ENCODE measurements at places on chromosomes 11 and 22. TPM values are rescaled to one million over a fixed set of nuclear protein-coding genes. Genes with fewer than 3 reads are reported as not detected.

TRMT2A gene
- total RNA-seq = 45.3 TPM

IFT27 gene
- 16.0 TPM for total RNA-seq

DNA sequence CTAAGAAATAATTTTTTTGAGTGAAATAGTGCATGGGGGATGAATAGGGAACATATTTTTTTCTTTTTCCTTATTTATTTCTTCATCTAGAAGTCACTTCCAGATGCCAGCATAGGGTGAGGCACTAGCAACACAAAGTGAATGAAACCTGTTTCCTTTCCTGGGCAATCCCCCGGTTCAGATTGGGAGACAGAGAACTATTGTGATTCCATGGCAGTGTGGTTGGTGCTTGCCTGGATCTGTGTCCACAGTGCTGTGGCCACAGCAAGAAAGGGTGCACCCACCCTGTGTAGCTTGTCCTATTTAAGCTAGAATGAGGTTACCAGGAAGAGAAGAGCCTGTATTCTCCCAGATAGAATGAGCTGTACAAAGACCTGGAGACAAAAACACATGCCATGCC lies 57.6 kb downstream of the SLC5A1 start:
- no peak for DNase-seq

GRCh38 chr11:43951231-43951630 lies 8.8 kb downstream of the C11orf96 start:
- no peak for DNase-seq

DNA sequence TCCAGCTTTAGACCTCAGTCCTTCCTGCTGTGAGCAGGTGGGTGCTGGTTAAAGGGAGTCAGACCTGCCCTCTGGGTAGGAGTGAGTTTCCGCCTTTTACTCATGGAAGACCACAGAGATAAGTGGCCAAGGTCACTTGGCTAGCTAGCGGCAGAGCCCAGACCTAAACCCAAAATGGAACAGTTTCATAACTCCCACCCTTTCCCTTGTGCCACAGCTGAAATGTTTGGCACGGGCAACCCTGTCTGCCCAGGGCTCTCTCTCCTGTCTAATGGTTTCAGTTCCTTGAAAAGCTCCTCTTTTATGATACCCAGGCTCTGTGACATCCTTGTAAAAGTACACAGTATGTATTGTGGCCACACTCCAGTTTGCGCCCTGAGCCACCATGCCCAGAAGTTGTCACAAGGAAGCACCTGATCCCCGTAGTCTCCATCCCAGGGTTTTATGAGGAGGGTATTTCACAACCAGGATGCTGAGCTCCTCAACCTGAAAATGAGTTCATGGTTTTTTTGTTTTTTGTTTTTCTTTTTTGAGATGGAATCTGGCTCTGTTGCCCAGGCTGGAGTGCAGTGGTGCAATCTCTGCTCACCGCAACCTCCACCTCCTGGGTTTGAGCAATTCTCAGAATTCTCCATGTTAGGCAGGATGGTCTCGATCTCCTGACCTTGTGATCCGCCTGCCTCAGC lies 5.1 kb downstream of the MB start:
- DNase-seq = peak; percentile 49

GRCh38 chr11:61607920-61608599 lies 27.2 kb upstream of the SYT7 start:
- peak; percentile 20 for DNase-seq

KCNE3 gene
- total RNA-seq = under 0.01 TPM

GRCh38 chr22:45883811-45884170 lies 93.2 kb downstream of the WNT7B start:
- DNase-seq = no peak

DNA sequence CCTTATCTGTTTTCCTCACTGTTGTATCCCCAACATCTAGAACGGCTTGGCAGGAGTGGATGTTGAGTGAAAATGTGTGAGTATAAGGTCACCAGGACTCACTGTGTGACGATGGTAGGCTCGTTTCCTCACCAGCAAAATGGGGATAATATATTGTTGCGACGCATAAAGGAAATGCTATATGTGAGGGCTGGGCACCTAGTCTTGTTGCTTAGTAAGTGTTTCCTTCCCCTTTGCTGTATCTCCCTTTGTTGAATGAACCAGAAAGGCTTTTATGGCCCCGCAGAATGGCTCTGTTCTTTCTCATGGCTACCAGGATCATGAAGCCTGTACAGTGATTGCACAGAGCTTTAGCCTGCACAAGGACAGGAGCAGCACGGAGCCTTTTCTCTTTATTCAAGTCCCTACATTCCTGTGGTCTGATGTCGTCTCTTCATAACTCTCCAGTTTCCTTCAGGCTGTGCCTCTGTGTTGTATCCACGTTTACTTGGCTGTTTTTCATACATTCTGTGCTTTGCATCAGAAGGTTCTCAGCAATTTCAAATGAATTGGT lies 5.4 kb downstream of the TNRC6B start:
- peak; percentile 96 for DNase-seq

DNA sequence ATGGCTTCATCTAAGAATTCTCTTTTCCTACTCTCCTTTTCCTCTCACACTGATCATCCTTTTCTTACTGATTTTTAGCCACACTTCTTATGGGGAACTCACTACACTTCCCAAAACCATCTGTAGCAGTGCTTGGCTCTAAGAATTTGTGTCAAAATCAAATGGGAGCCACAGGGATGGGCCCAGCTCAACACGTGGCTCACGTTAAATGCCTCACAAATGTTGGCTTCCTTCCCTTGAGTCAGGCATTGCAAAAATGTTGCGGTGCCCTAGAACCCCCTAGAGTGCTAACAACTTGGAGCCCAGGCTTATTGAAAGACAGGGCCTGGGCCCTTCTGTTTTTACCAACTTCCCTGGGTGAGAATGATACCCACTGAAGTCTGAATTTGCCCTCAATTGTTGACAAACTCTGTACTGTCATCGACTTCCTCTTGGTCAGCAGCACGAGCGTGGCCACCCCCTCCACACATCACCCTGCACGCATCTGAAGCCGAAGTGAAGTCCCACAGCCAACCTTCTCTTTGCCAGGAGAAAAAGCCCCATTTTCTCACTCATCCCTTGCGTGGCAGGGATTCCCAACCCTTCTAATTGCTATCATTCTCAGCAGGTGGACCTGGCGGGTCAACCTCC lies 69.7 kb downstream of the ELFN2 start:
- DNase-seq = no peak

P2RY6 gene
- 0.32 TPM for total RNA-seq

DNA sequence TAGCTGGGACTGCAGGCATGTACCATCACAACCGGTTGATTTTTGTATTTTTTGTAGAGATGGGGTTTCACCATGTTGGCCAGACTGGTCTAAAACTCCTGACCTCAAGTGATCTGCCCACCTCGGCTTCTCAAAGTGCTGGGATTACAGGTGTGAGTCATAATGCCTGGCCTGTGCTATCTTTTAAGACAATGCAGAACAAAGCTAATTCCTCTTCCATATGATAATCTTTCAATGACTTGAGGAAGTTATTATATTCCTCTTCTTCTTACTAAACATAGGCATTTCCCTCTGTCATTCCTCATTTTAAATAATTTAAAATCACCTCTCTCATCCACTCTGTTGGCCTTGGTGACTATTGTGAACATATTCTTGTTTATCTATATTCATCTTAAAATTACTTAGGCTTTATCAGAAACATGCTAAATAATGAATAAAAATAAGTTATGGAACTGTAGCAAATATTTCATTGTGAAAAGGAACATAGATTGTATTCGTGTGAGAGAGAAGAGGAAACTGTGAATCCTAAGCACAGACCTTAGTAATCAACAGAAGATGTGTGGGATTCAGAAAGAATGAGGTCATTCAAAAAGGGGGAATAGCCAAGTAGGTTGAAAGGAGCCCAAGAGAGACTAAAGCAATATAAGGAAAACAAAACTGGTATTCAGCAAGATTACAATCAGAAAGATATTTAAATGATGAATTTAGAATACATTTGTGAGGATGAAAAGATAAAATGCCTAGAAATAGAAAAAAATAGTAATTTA lies 269.4 kb downstream of the TTC28 start:
- DNase-seq = no peak

- DNase-seq = no peak
These were observed 1.6 kb upstream of the HORMAD2 start for GRCh38 chr22:30078320-30079311.

- DNase-seq = peak; percentile 90
These were observed 4.6 kb downstream of the TMEM9B start for GRCh38 chr11:8959546-8960166.

LDLRAD3 gene
- total RNA-seq = 2.6 TPM

- DNase-seq = no peak
These were observed 52.0 kb upstream of the TSPAN18 start for GRCh38 chr11:44674809-44675208.

DNA sequence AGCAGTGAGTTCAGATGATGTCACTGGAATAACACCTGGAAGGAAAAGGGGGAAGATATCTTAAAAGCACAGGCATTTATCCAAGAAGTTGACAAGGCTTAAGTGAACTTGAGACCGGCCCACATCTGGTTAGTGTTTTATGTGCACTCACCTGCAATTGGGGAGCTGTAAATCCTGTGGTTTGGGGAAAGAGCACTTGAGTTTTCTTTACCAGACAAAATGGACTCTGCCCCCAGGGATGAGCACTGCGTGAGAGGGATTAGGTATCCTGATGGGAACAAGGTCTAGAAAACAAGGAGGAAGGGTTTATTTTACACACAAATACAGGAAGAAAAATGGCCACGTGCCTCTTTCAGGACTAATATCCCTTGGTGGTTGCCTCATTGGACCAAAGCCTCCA lies 15.2 kb downstream of the E2F8 start:
- no peak for DNase-seq

GRCh38 chr11:68430801-68431200 lies 29.8 kb upstream of the PPP6R3 start:
- DNase-seq = no peak

All from fibroblast of villous mesenchyme (primary cell).